Muscle of leg (tissue), 16 donors: ENCODE measurements at places on chromosomes 16 and 17. TPM values are rescaled to one million over a fixed set of nuclear protein-coding genes. Genes with fewer than 3 reads are reported as not detected.
A peak's percentile ranks its signal among the peaks of the same experiment; 100 is the strongest.

Gene ESRP2
- total RNA-seq, result 0.09 TPM

DNA sequence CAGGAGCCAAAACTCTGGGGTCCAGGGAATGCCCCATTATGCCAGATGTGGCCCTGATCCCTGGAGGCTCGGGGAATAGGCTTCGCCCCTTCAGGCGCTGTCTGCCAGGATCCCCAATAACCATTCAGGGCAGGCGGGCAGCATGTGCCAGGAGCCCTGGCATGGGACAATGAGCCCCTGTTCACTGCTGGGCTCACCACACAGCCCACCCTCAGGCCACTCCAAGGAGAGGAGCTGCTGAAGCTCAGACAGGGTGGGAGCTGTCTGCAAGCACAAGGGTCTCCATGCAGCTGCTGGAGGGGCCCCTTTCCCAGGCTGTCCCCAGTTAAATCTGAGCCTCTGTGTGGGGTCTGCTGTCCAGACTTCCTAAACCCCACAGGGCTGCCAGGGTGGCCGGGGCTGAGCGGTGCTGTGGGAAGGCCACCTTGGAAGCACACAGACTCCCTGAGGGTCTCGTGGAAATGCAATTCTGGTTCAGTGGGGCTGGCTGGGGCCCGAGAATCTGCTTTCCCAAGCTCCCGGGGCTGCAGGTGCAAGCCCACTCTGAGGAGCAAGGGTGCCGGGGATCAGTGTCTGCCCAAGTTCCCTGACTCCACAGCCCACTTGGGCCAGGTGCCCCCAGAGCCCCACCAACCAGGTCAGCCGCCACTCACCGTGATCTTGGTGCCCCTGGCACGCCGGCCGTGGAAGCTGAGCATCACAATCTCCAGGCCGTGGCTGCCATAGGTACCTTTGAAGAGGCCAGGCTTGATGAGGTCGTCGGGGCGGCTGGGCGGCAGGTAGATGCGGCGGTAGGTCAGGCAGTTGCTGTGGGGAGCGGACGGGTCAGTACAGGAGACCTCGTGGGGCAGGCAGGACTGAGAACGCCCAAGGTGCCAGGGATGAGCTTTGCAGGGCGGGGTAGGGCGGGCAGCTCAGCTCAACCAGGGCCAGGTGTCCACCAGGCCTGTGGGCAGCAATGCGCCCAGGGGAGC, 17.7 kb upstream of the C16orf95 start:
- DNase-seq, result no peak

DNA sequence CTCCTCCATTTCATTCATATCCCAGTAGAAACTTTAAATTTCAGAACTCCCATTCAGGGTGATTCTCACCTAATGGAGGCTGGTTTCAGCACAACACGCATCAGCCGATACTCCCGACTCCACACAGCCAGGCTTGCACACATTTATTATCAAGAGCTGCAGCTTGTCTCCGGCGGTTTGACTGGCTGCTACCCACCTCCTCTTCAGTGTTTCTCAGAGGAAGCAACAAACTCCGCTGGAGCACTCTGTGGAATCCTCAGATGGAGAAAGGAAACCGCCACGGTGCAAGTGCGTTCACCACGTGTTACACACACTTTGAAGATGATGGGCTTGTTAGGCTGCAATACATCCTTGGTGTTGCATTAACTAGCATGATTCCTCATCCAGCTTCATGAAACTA, 39.7 kb upstream of the NUDT7 start:
- no peak for DNase-seq

- DNase-seq, result no peak
These were observed 33.6 kb downstream of the PIGL start for GRCh38 chr17:16250635-16251034.

DNA sequence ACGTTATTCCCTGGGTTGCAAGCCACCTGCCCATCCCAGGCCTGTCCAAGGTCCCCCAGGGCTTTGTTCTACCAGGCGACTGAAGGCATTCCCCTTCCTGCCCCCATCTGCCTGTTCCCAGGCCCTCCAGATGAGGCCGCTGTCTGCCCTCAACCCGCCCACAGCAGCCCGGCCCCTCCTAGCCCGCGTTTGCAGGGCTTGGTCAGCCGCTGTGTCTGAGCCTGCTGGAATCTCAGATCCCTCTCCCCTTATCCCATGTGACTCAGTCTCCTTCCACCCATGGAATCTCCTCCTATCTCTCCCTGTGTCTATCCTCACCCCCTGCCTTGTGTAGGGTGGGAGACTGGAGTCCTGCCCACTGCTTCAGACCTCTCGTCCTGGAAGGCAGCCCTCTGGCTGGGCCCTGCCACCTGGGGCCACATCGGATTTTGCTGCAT, 186.0 kb upstream of the TNRC6C start:
- no peak for DNase-seq

- no peak for DNase-seq
These were observed 23.5 kb upstream of the ITGB4 start for GRCh38 chr17:75697651-75698291.

Gene CRYM
- total RNA-seq, result 0.13 TPM

Gene ASPHD1
- 0.09 TPM for total RNA-seq

DNA sequence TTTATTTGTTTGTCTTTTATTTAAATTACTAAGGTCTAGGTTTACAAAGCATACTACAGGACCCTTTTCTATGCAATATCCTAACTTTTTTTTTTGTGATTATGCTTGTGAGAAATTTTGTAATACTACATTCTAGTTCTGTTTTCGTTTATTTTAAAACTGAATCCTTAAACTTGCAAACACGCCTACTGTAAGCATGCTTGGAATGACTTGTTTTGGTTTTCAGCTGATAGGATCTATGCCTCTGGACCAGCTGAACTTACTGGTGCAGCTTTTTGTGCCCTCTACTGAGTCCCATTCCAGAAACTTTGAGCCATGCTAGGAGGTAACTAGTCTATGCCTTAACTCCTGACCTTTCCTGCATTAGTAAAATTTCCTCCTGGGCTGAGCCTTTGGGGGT, 6.0 kb downstream of the PDP2 start:
- no peak for DNase-seq

GRCh38 chr17:70172923-70173322, 3.6 kb downstream of the KCNJ2 start:
- DNase-seq, result no peak

Gene TBC1D3C
- total RNA-seq, result not detected

DNA sequence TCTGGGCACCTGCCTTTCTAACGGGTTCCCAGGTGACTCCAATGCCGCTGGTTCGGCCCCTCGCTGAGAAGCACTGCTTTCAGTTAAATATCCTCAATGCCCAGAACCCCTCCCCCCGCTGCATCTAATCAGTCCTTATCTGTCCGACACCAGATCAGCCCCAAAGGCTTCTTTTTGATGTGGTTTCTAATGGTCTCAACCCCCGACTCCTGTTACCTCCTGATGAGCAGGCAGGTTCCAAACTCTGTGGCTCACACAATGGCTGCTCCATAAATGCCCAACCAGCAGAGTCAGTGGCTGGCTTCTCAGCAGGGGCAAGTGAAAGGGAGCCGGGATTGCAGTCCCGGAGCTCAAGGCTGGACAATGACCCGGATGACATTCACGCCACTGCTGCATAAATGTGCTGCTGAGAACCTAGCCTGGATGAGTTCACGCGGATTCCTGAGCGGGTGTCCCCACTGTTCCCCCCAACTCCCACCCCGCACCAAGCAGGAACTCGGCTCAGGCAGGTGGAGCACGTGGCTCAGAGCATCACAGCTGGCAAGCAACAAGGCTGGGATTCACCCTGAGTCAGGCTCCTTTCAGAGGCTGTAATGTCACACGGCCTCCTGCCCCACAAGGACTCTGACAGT, 1.0 kb upstream of the SLC38A8 start:
- DNase-seq, result no peak

DNA sequence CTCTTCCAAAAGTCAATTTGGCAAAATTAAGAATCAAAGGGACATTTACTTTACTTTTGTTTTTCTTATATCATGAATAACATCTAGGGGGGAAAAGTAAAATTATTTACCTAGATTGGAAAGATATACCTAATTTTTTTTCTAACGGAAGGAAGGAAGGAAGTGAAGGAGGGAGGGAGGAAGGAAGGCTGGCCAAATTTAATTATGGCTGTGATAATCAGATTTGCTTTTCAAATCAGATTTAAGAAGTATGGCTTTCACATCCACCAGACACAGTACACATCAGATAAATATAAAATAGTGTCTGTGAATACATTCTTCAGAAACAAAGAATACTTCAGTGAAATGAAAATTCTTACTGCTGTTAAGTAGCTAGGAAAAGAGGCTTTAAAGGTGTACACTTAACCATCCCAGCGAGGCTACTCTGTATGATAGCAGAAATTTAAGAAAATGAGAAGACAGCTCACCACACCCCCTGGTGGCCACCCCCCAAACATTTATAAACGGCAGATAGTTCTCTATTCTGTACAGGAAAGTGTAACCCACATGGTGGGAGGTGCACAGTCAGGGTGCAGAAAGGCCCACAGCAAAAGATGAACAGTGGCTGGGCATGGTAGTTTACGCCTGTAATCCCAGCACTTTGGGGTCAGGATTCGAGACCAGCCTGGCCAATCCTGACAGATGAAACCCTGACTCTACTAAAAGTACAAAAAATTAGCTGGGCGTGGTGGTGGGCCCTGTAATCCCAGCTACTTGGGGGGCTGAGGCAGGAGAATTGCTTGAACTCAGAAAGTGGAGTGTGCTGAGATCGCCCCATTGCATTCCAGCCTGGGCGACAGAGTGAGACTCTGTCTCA, 150.8 kb downstream of the SSH2 start:
- DNase-seq, result peak; percentile 74

GRCh38 chr16:85988723-85989313, 89.9 kb downstream of the IRF8 start:
- DNase-seq, result no peak

DNA sequence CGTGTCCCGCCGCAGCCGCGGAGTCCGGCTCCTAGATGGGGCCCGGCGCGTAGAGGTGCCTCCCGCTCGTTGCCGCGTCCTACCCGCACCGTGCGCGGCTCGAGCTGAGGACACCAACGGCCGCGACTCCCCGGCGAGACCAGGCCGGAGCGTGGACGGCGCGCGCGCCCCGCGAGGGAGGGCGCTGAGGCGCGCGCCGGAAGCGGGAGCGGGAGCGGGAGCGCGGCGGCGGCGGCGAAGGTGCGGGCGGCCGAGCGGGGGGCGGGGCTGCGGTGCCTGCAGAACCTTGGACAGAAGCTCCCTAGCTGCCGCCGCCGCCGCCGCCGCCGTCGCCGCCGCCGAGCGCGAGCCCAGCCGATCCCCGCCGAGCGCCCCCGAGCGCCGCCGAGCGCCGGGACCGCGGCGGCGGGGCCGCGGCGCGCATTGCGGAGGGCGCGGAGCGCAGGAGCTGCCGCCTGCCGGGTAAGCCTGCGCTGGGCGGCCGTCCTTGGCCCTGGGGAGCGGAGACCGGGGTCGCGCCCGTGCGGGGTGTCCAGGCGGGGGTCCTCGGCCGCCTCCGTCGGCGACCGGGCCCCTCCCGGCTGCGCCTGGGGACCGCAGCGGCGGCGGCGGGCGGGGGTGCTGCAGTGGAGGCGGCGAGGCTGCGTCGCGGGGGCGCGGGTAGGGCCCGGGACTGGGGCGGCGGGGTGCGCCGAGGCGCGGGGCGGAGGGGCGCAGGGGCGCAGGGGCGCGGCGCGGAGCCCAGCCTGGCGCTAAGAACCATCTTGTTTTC, at the start of gene CDK5R1:
CDK5R1 (plus strand) TSS at position 293 of the 772 bp plus-strand sequence. CDS start 628 bp downstream, outside the sequence.
- DNase-seq, result peak; percentile 84

DNA sequence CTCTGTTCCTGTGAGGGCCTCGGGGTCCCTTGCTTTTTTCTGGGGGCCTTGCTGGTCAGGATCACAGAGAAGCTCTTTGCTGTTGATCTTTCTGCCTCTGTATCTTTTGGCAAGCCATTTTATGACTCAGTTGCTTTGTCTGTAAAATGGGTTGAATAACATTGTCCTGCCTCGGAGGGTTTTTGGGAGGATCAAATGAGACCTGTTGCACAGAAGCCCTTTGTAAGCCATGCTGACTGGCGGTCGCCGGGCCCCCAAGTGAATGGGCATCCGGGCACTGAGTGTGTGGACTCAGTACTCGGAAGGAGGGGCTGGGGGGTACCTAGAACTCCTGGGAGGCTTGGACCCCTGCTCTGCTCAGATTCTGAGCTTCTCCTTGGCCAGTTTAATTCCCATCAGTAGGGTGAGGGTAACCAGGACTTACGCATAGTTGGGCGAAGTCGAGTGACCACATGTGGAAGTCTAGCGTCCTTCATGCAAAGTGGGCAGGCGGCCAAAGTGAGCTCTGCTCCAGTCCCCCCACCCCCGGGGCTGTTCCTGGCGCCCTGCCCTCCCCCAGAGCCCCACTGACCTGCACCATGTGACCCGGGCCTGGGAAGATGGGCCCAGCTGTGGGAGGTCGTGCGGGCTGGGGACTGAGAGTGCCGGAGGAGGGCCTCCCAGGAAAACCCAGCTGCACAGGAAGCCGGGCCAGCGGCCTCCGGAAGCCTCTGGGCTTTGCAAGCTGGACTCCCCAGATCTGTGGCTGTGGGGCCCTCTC, 284.0 kb downstream of the SEC14L1 start:
- DNase-seq, result peak; percentile 98

Gene CNTNAP4
- 9.0 TPM for total RNA-seq

DNA sequence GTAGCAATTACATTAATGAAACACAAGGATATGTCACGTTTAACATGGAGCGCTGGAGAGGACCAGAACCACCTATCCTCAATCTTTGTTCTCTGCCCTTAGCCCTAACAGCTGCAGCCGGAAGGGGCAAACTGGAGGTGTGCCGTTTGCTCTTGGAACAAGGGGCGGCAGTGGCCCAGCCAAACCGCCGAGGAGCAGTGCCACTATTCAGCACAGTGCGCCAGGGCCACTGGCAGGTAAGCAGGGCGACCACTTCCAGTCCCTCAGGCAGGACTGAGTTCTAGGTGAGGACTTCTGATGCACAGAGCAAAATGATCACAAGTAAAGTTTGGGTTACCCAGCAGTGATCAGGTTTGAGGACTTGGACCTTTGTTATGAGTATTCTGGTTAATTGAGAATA, 41.1 kb downstream of the CYB561 start:
- DNase-seq, result no peak

DNA sequence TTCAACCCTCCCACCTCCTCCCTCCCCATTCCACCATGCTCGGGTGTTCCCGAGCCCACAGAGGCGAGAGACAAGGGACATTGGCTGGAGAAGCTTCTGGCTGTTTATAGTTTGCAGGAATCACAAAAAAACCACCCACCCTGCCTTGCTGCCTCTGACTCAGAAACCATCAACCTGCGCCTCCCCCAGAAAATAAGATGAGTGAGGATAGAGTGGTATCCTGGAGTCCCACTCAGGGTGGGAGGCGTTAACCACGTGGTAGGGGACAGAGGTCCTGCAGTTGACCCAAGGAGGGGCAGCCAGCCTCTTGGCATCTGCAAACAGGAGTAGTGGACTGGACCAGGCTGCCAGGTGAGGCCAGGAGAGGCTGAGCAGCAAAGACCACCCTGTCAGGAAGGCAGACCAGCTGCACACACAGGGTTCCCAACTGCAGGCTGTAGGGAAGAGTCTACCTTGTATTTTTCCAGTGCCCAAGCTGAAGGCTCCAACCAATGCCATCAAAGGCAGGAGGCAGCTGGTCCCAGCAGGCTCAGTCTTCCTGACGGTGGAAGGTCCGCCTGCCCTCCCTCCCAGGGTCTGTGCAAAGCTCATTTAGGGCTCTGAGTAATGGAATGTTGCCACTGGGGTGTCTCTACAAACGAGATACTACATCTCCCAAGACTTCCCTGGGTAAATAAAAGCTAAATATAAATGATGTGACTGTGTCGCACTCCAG, 201.5 kb upstream of the TNRC6C start:
- no peak for DNase-seq
